Urothelium cell line (cell line): ENCODE measurements at places on chromosomes 6 and 20.

GRCh38 chr20:37518059-37518458 lies 3.0 kb upstream of the NNAT start:
- DNase-seq = no peak

GRCh38 chr6:18491308-18492045 lies 104.3 kb downstream of the RNF144B start:
- no peak for DNase-seq

DNA sequence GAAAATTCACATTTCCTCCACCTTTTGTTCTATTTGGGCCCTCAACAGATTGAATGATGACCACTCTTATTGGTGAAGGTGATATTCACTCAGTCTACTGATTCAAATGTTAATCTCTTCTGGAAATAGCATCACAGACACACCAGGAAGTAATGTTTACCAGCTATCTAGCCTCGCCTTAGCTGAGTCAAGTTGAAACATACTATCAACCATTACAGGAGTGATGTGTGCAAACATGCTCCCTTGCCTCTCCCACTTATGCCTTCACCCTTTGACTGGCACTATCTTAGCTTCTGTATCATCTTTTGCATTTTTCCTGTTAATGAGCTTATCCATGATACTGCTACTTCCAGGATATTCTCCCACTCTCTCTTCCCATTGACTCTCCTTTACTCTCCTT lies 191.9 kb downstream of the CENPW start:
- no peak for DNase-seq

DNA sequence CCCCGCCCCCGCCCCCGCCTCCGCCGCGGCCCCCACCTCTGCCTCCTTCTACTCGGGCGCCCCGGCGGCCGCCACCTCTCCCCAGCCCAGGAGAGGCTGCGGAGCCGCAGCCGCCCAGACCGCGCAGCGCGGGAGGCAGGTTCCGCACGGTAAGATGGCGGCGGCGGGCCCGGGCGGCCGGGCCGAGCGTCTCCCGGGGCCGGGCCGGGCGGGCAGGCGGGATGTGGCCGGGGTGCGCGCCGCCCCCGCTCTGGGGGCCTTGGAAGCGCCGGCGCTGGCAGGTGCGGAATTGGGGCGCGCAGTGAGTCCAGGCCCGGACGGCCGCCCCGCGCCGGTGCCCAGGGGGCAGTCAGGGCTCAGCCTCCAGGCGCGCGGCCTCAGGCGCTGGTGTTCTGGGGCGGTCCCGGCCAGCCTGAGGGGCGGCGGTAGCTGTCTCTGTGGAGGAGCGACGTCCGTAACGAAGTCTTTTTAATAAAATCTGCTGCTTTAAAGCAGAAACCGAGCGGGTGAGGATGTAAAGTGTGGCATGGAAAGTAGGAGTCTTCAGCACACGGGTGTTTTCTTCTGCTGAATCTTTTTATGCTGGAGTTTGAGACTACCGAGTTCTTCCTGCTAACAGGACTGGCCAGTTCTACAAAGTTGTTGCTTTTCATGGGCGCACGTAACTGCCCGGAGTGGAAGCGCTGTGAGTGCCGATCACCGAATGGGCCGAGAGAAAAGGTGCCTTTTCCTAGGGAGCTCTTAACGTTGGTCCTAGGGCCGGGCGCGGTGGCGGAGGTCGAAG lies at the start of gene GID8:
TSS of gene GID8 (plus strand) at position 43 of the 784 bp plus-strand sequence. CDS start 3,356 bp downstream, outside the sequence.
- peak; percentile 76 for DNase-seq

DNA sequence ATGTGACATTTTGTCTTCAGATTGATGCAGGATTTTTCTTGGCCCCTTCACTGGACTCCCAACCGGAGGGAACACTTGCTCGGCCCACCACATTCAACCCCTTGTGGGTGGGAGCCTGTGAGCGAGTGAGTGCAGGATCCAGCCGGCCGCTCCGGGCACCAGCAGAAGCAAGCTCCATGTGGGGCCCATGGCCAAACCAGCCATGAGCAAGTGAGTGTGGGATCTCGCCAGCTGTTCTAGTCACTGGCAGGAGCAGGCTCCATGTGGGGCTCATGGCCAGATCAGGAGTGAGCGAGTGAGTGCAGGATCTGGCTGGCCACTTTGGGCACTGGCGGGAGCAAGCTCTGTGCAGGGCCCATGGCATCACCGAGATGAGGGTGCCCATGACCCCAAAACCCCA lies 42.6 kb downstream of the OSTM1 start:
- no peak for DNase-seq

DNA sequence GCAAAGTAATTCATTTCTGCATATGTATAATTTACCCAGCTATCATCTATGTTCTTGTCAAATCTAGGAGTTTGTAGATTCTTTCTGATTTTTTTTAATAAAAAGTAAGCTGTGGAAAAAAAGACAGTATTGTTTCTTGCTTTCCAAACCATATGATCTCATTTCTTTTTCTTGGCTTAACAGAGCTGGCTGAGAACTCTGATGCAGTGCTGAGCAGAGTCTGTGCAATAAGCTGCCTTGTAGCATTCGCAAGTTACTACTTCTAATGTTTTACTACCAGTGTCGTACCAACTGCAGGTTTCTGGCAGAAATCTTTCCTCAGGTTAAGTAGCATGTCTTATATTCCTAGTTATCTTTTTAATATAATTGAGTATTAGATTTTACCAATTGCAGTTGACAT lies 15.6 kb downstream of the RRBP1 start:
- DNase-seq = no peak

- DNase-seq = no peak
These were observed 821.9 kb downstream of the GRIK2 start for GRCh38 chr6:102215425-102215824.

GRCh38 chr6:129732034-129732433 lies 22.1 kb upstream of the ARHGAP18 start:
- no peak for DNase-seq

- no peak for DNase-seq
These were observed 8.6 kb upstream of the TRIB3 start for GRCh38 chr20:371755-372542.

- DNase-seq = no peak
These were observed 1.4 kb upstream of the PM20D2 start for GRCh38 chr6:89144354-89144906.

- DNase-seq = no peak
These were observed 164.8 kb upstream of the BMP5 start for GRCh38 chr6:56040223-56040622.

GRCh38 chr20:52294106-52294628 lies 102.6 kb upstream of the ZFP64 start:
- no peak for DNase-seq

GRCh38 chr6:90793771-90794170 lies 206.9 kb upstream of the MAP3K7 start:
- no peak for DNase-seq

DNA sequence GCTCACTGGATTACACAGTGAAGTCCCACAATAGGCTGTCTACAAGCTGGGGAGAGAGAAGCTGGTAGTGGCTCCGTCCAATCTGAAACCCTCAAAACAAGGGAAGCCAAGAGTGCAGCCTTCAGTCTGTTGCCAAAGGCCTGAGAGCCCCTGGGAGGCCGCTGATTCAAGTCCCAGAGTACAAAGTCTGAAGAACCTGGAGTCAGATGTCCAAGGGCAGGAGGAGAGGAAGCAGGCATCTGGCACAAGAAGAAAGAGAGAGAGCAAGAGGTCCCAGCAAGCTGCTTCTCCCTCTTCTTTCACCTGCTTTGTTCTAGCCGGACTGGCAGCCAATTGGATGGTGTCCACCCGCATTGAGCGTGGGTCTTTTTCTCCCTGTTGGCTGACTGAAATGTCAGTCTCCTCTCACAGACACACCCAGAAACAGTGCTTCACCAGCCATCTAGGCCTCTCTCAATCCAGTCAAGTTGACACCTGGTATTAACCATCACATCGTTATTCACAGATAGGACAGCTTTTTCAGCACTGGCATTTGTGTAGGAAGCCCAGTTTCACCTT lies 51.2 kb downstream of the CRYBG1 start:
- no peak for DNase-seq

- peak; percentile 77 for DNase-seq
These were observed 1.4 kb upstream of the CEP43 start for GRCh38 chr6:166997768-166998255.

DNA sequence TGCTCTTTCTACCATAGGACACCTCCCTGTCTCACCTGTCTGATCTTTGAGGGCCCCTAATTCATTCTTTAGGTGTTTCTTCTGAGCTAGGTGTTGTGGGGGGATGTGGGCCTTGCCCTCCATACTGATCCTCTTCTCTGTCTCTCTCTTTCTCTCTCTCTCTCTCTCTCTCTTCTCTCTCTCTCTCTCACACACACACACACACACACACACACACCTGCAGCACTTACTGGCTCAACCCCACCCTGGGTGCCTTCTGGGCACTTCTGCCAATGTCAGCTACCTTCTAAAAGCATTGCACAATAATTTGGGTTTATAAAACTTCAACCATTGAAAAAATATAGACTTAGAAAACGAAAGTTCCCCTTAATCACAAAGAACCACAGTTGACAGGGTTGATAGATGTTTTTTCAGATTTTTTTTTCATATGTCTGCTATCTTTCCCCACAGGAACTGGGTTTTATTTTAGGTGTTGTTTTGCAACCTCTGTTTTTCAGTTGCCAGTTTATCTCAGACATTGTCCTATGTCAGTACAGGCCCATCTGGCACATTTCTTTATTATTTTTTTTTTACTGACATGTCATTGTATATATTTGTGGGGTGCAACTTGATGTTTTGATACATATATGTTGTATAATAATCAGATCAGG lies 28.1 kb downstream of the PKIG start:
- no peak for DNase-seq

GRCh38 chr20:43508604-43509040 lies 1.1 kb downstream of the L3MBTL1 start:
- no peak for DNase-seq

DNA sequence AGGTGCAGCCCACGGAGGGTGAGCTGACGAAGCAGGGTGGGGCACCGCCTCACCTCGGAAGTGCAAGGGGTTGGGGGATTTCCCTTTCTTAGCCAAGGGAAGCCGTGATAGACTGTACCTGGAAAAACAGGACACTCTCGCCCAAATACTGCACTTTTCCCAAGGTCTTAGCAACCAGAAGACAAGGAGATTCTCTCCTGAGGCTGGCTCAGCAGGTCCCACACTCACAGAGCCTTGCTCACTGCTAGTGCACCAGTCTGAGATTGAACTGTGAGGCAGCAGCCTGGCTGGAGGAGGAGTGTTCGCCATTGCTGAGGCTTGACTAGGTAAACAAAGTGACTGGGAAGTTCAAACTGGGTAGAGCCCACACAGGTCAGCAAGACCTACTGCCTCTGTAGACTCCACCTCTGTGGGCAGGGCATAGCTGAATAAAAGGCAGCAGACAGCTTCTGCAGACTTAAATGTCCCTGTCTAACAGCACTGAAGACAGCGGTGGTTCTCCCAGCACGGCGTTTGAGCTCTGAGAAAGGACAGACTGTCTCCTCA lies 28.0 kb downstream of the SYNE1 start:
- no peak for DNase-seq

DNA sequence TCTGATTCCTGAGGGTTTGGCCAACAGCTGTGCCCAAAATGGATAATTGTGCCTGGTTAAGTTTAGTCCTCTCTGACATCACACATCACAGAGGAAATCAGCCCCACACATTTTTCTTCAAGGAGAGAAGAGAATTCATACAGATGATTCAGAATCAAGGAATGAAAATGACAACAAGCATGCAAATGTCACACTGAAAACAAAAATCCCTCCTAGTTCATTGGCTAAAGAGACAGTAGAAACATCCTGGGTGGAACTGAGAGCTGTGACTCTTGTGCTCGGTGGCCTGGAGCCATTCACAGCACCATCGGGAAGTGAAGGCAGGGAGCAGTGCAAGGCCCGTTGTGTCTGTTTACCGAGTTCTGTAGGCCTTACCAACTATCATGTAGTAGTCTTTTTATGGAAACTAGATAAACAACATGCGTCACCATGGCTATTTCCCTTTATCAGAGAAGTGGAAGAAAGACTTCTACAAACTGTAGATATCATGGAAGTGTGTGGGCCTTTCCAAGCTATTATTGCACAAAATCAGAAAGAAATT lies 81.7 kb upstream of the TENT5A start:
- DNase-seq = peak; percentile 7

DNA sequence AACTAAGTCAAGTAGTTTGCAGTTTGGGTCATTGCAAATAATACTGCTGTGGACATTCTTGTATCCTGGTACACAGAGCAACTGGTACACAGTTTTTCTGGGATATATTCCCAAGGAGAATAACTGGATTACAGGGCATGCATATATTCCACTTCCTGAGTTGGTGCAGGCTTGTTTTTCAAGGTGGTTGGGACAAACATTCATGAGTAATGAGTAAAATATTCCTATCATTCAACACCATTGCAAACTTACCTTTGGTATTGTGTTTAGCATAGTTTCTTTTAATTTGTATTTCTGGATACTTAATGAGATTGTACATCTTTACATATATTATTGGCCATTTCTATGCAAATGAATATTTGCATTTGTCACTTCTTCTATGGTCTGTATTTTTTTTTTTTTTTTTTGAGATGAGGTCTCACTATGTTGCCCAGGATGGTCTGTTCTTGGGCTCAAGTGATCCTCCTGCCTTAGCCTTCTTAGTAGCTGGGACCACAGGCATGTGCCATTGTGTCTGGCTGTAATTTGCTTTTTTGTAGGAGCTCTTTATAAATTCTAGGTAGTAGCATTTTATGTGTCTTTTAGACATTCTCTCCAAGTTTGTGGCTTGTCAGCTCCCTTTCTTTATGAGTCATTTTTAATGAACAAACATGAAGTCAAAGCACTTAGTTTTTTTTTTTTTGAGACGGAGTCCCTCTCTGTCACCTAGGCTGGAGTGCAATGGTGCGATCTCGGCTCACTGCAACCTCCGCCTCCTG lies 158.7 kb downstream of the SOX4 start:
- peak; percentile 41 for DNase-seq

- DNase-seq = no peak
These were observed 150.3 kb upstream of the PROKR2 start for GRCh38 chr20:5467086-5467485.

DNA sequence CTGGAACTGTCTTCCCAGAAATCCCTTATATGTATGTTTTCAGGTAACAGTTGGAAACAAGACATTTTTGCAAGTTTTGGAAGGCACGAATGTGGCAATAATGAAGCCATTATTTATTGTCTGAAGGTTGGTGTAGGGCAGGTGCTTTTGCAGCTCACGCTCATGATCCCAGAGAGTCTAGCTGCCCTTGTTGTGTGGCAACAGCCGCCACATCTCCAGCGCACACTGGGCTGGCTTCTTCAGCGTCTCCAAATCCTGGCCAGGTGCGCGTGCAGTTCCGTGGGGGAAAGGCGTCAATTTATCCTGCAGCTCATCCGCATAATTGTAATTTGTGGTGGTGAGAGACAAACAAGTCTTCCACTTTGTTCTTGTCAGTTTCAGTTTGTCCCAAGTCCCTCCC lies 71.2 kb downstream of the TRDN start:
- DNase-seq = no peak
